ENCODE measurements at places on chromosomes 12 and 14.

DNA sequence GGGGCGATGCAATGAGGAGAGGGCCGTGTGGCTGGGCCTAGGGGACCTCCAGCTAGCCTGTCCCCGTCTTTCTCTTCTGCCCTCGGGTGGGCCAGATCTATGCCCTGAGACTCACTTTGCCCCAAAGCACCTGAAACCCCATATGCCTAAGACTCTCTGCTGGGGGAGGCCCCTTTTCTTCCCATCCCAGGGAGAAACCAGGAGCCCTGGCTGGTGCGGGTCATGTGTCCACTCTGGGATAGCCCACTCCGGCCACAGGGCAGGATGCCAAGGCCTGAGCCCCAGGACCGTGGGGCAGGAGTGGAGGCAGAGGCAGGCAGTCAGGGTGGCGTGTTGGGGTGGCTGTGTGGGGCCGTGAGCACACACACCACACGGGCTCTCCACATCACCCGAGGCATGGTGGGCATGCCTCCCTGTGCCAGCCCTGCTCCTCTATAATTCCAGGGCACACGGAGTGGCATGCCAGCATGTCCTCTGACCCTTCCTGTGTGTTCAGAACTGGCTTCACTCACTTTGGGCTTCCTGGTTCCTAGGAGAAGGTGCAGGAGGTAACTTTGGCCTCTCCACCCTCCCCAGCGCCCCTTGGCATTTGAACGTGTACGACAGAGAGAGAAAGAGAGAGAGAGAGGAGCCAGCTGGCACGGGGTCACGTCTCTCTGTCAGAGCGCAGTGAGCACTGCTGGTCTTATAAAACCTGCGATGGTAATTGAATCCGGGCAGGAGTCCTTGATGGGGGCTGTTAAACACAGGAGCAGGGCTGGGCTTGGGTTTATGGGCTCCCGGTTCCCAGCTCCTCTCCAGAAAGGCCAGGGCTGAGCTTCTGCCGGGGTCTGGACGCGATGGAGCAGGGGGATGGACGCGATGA is 144.2 kb downstream of the KIF26A start:
- DNase-seq = no peak

DNA sequence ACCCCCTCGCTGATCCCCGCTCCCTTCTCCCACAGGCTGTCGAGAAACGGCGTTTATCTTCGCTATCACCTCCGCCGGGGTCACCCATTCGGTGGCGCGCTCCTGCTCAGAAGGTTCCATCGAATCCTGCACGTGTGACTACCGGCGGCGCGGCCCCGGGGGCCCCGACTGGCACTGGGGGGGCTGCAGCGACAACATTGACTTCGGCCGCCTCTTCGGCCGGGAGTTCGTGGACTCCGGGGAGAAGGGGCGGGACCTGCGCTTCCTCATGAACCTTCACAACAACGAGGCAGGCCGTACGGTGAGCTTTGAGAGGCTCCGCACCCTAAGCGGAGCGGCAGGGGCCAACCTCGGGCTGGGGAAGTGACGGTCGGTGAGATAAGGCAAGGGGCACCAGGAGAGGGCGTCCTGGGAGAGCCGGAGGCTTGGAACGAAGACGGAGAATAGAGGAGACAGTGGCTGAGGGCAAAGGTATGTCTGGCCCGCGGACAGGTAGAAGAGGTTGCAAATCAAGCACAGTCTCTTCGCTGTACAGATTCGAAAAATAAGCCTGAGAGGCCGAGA is 2.3 kb downstream of the WNT1 start:
- DNase-seq = no peak

DNA sequence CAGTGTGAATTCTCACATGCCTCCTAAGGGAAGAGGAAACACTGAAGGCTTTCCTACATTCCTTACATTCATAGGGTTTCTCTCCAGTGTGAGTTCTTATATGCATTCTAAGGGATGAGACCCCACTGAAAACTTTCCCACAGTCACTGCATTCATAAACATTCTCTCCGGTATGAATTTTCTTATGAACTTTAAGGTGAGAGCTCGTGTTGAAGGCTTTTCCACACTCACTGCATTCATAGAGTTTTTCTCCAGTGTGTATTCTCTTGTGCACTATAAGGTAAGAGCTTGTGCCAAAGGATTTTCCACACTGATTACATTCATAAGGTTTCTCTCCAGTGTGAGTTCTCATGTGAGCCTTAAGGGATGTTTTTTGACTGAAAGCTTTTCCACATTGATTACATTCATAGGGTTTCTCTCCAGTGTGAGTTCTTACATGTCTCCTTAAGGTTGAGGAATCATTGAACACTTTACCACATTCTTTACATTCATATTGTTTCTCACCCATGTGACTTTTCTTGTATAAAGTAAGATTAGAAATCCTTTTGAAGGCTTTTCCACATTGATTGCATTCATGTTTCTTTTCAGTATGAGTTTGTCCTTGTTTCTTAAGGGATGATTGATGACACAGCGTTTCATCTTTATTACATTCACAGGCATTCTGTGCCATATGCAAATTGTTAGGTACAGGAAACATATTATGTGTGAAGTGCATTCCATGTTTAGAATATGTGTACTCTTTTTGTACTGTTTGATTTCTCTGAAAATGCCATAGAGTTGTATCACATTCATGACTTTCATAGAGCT is 9.5 kb downstream of the ZNF891 start:
- no peak for DNase-seq

GRCh38 chr14:75452900-75453816 is 25.3 kb downstream of the JDP2 start:
- no peak for DNase-seq

DNA sequence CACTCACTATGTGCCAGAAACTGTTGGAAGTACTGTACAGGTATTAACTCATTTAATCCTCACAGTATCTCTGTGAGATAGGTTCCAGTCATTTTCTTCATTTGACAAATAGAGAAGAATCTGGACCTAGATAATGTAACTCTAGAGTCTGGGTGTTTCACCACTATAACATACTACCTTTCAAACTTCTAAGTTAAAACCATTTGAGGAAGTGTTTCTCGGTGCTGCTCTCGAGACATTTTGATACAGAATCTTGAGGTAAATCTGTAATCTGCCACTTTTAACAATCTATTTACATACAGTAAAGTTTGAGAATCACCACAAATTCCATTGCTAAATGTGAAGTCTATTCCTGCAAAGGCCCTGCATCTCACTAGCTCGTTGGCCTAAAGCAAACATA is 8.8 kb downstream of the OLR1 start:
- no peak for DNase-seq

DNA sequence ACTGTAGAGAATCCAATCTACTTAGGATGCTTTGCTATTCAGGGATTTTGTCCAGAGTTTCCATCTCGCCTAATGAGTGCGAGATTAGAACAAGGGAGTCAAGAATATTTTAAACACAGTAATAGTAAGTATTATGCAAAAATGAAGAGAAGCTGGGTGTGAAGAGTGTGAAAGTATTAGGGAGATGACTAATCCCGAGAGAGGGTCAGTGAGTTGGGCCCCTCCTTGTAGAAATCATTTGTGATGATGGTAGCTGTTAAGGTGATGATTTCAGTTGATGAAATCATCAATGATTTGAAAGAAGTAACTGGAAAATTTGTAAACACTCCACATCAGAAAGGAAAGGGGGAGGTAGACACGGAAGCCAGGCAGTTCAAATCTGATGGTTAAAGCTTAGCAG is 478.9 kb upstream of the MGAT4C start:
- DNase-seq = no peak

DNA sequence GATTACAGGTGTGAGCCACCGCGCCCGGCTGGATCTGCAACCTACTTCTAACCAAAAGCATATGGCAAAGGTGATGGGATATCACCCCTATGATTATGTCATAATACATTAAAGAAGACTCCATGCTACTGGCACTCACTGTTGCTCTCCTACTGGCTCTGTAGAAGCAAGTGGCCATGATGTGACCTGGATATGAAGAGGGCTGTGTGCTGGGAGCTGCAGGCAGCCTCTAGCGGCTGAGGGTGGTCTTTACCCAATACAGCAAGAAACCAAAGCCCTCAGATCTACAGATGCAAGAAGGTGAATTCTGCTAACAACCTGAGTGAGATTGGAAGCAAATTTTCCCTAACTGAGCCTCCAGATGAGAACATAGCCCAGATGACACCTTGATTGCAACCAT is 34.2 kb upstream of the TRIM9 start:
- no peak for DNase-seq

DNA sequence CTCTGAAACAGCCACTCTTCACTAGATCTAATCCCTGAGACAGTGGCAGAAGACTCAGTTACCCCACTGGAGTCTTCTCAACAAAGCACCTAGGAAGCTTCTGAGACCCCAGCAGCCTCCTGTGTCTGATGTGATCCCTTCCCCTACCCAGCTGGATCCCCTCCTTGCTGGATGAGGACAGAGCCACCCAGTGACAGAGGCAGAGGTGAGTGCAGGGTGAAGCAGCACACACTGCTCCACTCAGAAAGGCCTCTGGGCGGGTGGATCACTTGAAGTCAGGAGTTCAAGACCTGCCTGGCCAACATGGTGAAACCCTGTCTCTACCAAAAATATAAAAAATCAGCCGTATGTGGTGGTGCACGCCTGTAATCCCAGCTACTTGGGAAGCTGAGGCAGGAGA is 2.7 kb downstream of the SPRYD3 start:
- no peak for DNase-seq

DNA sequence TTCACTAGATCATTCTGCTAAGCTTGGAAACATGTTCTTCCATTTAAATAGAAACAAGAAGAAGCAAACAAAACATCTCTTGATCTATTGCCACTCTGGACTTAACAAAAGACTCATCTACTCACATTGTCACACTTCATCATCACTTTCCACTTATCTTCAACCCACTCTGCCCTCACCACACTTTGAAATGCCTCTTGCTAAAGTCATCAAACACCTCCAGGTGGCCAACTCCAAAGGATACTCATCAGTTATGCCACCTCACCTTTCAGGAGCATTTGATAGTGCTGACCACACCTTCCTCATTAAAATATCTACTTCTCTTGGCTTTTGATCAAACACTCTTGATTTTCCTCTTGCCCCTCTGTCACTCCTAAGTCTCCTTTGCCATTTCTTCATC is 7.2 kb downstream of the EFCAB11 start:
- no peak for DNase-seq

- no peak for DNase-seq
Measured at GRCh38 chr14:62501021-62501750, 544.1 kb downstream of the KCNH5 start.

DNA sequence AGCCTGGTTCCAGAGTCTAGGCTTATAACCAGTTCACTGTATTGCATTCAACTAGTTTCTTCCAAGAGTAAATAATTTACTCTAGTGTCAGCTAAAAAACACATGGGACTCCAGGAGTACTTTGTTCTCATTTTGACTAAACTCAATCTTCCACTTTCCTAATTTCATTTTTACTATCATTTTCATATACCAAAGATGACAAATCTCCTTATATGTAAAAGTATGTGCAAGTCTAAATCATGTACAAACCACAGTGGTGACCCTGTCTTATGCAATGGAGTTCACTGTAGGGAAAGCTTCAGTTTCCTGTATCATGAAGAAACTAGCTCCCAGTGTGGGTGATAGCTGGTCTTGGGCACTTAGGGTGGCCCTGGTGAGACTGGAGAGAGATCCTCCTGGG is 151.6 kb downstream of the HELB start:
- DNase-seq = no peak

- DNase-seq = peak; percentile 58
Measured at GRCh38 chr14:64880221-64881121, 764 bp upstream of the SPTB start.

GRCh38 chr12:76571256-76571655 is 11.7 kb upstream of the OSBPL8 start:
- no peak for DNase-seq

- no peak for DNase-seq
Measured at GRCh38 chr12:77723308-77723707, 107.4 kb upstream of the NAV3 start.

All from D721Med (cell line).